ENCODE measurements at places on chromosomes 6 and 20.

- DNase-seq, result no peak
Measured at GRCh38 chr6:147534116-147534860, 25.8 kb downstream of the SAMD5 start.

GRCh38 chr6:109511832-109512231, 28.8 kb upstream of the ZBTB24 start:
- no peak for DNase-seq

DNA sequence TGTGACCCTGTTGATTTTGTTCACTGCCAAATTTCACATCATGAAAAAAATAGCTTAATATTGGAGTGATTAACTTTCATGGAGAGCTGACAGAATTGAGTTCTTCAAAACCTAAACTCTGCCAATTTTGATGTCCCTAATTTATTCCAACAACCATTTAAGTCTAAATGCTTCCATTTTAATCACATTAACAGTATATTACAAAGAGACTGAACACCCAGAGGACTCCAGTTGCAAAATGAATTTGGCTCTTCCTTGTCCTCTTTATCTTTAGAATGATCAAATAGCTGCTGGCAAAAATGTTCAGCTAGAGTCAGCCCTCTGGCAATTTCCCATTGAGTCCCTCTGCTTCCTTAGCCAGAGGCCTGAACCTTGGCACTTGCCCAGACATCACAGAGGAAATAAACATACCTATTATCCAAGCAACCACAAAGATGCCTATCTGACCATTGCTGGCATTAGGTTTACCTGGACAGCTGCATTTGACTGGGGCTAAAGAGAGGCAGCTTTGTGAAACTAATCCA, 299.0 kb upstream of the STXBP5 start:
- no peak for DNase-seq

- no peak for DNase-seq
Measured at GRCh38 chr20:38926934-38927616, 858 bp downstream of the FAM83D start.

- DNase-seq, result no peak
Measured at GRCh38 chr6:30185846-30186484, 22.6 kb downstream of the TRIM15 start.

Measured in NB4 (cell line).